Motor neuron (in vitro differentiated cells): ENCODE measurements at places on chromosomes 2 and 18. TPM values are rescaled to one million over a fixed set of nuclear protein-coding genes. Genes with fewer than 3 reads are reported as not detected.
A peak's percentile ranks its signal among the peaks of the same experiment; 100 is the strongest.

GRCh38 chr2:76178610-76179009 is 467.9 kb upstream of the GCFC2 start:
- ATAC-seq, result no peak

DNA sequence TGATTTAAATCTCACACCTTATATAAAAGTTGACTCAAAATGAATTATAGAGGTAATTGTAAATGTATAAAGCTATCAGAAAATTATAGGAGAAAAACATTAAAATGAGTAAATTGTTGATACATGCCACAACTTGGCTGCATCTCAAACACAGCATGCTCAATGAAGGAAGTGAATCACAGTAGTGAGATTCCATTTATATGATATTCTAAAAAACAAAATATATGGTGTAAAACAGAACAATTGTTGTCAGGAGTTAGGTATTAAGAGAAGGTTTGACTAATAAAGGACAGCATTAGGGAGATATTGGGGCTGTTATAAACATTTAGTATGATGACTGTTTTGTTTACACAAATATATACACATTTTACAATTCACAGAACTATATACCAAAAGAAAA is 356.6 kb upstream of the CELF4 start:
- ATAC-seq, result no peak

Gene ADAM23
- total RNA-seq, result 15.0 and 18.1 TPM in 2 replicates

DNA sequence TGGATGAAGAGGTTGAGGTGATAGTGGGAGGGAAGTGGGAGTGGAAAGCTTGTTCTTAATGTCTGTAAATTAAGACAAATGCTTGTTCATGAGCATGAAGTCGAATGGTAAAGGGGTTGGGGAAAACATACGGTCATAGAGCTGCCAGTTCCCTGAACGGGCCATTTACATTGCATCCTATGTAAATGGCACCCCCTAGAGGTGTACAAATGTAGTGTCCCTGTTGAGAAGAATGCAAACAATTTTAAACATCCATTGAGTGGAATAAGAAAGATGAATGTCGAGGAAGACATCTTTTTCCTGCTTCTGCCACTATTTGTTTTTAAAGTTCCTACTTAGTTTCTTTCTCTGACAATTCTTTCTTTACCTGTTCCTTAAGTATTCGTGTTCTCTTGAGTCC is 155.7 kb downstream of the RDH14 start:
- ATAC-seq, result no peak

- no peak for ATAC-seq
These were observed 12.4 kb downstream of the G6PC2 start for GRCh38 chr2:168913495-168913894.

GRCh38 chr2:142585785-142586184 is 291.7 kb upstream of the KYNU start:
- ATAC-seq, result no peak

GRCh38 chr2:196101325-196101991 is 32.8 kb upstream of the DNAH7 start:
- ATAC-seq, result peak; percentile 86

Gene GCG
- total RNA-seq, result 0.39 TPM in 1 of 2 replicates, not detected in the other

- ATAC-seq, result no peak
These were observed 25.3 kb upstream of the TNP1 start for GRCh38 chr2:216885117-216885553.

GRCh38 chr2:58578276-58578675 is 337.2 kb upstream of the FANCL start:
- no peak for ATAC-seq

- ATAC-seq, result no peak
These were observed 118.7 kb upstream of the DNMT3A start for GRCh38 chr2:25460261-25460905.

DNA sequence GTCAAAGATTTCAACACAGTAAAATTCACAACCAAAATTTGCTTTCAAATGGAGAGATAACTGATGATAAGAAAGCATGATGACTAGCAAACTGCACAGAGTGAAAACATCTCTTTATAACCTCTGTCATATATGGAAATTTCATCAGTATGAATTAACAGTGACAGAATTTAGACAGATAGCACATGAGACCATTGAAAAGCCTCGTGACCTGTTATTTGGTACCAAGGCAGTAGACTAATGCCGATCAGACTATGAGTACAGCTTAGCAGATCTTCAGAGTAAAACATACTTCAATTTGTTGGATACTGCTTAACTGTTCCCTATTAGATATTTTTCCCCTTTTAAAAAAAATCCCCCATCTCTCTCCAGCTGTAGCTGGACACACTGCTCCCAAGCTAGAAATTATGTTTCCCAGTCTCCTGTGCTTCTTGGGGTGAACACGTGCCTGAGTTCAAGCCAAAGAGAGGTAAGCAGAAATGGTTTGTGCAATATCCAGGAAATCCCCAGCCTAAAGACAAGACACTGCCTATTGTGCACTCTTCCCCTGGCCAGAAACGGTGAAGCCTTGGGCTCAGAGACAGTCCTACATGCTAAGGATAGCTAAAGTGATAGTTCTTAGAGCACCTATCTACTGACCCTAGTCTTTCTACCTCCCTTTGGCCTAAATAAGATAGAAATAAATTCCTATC is 256.1 kb downstream of the NCKAP5 start:
- no peak for ATAC-seq

GRCh38 chr2:180002198-180002770 is 4.8 kb downstream of the CWC22 start:
- no peak for ATAC-seq

DNA sequence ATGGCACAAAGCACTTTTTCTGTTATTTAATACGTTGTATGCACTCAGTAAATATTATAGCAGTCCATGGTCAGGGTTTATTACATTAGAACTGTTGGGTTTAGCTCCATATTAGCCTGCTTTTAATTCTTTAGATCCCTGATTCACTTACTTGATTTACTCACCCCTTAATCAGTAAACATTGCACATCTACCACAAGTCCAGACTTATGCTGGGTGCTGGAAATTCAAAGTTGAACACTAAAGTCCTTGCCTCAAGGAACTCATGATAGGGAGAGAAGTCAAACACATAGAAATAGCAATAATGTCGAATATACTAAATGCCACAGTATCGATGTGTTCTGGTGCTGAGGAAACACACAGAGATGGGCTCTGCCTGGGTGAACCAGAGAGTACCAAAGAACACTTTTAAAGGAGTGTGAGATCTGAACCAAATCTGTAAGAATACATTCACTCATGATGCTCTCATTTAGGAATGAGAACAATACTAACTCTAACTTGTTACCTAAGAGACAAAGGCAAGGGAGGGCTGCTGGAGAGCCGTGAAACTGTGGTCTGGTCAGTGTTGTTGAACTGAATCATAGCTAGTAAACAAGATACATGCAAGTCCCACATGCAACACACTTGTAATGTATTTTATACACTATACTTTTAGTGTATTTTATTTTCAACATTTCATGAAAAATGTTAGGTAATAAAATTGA is 4.9 kb downstream of the STAT4 start:
- ATAC-seq, result no peak

GRCh38 chr2:107776362-107776761 is 50.3 kb upstream of the RGPD4 start:
- no peak for ATAC-seq

DNA sequence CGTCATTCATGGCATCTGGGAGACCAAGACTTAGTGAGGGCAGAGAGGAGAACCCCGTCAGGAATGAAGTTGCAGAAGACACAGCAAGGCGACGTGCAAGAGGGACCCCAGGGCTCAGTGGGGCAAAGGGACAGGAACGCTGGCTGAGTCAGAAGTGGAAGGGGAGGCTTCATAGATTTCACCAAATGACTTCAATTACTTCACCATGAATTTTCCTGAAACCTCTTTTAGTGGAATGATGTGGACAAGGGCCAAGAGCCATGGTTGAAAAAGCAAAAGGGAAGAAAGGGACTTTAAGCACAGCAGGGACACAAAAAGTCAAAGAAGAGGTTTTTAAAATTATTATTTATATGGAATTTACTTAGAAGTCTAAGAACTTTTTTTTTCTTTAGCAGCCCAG is 141.6 kb upstream of the PID1 start:
- no peak for ATAC-seq

DNA sequence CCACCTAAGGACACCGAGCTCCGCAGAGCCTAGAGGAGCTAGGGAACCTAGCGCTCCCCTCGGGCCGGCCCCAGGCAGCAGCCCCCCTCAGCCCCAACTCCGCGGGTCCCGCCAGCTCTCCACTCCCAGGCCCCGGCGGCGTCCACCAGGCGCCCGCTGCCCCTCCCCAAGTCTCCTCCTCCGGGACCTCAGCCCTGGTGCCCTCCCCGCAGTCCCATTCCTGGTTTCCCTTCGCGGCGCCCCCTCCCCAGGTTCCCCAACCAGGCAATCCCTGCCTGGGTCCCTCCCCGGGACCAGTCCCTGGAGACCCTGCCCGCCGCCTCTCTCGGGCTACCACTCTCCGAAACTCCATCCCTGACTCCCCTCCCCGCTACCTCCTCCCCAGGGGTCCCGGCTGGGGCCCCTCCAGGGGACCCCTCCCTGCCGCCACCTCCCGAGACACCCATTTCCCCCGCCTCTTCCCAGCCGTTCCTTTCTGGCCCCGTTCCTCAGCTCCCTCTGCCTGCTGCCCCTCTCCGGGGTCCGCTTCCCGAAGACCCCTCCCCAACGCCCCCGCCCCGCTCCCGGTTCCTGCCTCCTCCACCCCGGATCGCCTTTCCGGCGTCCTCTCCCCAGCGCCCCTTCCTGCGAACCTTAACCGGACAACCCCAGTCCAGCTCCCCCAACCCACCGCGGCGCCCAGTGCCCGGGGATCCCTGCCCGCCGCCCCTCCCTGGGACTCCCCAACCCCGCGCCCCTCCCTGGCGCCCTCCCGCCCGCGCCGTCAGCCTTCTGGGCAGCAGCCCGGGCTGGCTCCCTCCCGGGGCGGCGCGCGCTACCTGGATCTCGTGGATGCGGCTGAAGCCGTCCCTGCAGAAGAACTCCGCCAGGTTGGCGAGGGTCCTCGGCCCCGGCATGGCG is 678 bp downstream of the CYP27C1 start:
- peak; percentile 63 for ATAC-seq

Gene CASP8
- total RNA-seq, result 23.3 and 26.9 TPM in 2 replicates

DNA sequence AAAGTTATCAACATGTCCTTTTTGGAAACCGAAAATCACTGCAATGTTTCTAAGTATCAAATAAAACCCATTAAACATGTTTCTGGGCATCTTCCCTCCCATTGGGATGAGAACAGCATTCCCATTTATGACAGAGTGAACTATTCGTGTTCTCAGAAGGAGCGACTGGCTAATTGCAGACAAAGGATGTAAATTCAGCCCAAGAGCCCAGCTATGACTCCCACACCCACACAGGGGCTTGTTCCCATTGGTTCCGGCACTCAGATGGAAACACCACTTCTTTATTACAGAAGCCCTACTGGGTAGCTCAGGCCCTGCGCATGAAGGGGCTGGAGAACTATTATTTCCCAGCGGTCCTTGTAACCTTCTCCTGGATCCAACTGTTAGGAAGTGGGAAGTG is 16.6 kb upstream of the NPAS2 start:
- ATAC-seq, result no peak

DNA sequence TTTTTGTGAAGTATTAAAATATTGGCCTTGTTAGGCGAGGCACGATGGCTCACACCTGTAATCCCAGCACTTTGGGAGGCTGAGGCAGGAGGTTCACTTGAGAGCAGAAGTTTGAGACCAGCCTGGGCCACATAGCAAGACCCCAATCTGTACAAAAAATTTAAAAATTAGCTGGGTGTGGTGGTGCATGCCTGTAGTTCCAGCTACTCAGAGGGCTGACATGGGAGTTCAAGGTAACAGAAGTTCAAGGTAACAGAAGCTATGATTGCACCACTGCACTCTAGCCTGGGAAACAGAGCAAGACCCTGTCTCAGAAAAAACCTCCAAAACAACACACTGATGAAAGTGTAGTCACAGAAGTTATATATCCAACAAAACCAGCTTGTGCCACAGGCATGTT is 39.8 kb downstream of the IMPA2 start:
- no peak for ATAC-seq

DNA sequence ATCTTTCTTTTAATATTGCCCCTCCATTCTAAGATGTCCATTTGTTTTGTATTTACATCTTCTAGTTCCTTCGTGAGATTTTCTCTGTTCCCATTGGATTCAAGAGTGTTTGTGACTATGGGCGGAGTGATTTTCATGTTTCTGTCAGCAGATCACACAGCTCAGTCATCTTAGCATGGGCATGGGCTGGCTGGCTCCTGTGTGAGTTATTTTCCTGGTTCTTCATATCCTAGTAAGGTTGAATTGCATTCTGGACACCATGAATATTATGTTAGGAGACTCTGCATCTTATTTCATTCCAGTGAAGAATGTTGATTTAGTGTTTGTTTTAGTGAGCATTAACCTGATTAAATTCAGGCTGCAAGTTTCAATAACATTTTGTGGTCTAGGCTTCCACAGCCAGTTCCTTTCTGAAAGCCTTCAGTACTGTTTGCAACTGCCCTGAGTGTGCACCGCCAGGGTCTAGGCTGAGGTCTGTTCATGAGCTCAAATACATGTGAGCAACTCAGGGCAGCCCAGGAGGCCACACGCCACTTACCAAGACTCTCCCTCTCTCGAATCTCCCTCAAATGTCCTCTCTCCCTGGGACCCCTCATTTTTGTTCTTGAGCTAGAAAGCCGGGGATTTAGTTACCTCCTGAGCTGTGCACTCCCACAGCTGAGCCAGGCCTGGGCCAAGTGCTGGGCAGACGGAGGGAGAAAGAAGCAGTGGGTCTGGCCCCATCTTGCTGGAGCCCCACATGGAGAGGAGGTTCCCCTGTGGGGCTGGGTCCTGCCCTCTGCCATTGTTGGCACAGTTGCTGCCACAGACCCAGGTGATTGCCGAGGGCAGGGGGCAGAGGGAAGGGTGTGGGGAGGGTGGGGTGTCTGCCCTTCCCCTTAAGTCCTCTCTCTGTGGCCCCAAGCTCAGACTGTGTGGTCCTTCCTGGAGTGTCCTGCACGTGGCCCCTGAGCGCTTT is 145.9 kb downstream of the RTP5 start:
- peak; percentile 54 for ATAC-seq

Gene HJURP
- total RNA-seq, result 13.6 and 14.0 TPM in 2 replicates

GRCh38 chr2:65577654-65578053 is 145.3 kb upstream of the SPRED2 start:
- ATAC-seq, result no peak

DNA sequence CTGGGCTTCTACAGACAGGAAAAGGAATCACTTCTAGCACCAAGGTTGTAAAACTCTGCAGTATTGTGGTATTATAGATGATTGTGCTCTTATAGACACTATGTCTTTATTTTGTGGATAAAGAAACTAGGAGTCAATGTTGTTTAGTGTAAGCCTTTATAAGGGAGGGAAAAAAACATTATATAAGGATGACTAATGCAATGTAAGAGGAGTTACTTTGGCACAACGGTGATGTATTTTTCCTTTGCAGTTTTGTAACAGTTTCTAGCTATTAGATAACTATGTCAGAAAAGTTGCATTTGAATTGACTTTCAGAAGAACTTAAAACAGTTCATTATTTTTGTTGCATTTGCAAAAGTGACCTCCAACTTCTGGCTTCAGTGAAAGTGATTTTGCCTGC is 545.4 kb downstream of the CCDC85A start:
- ATAC-seq, result no peak
